GM23338 (cell line): ENCODE measurements at places on chromosomes 11 and 22. TPM values are rescaled to one million over a fixed set of nuclear protein-coding genes. Genes with fewer than 3 reads are reported as not detected.

The CARD16 gene
- total RNA-seq, result not detected in 2 replicates

The KRTAP5-11 gene
- total RNA-seq, result not detected in 2 replicates

The MS4A15 gene
- total RNA-seq, result not detected in 2 replicates

The OR2AG2 gene
- total RNA-seq, result 0.31 and 0.45 TPM in 2 replicates

The KRTAP5-8 gene
- not detected in 2 replicates for total RNA-seq

DNA sequence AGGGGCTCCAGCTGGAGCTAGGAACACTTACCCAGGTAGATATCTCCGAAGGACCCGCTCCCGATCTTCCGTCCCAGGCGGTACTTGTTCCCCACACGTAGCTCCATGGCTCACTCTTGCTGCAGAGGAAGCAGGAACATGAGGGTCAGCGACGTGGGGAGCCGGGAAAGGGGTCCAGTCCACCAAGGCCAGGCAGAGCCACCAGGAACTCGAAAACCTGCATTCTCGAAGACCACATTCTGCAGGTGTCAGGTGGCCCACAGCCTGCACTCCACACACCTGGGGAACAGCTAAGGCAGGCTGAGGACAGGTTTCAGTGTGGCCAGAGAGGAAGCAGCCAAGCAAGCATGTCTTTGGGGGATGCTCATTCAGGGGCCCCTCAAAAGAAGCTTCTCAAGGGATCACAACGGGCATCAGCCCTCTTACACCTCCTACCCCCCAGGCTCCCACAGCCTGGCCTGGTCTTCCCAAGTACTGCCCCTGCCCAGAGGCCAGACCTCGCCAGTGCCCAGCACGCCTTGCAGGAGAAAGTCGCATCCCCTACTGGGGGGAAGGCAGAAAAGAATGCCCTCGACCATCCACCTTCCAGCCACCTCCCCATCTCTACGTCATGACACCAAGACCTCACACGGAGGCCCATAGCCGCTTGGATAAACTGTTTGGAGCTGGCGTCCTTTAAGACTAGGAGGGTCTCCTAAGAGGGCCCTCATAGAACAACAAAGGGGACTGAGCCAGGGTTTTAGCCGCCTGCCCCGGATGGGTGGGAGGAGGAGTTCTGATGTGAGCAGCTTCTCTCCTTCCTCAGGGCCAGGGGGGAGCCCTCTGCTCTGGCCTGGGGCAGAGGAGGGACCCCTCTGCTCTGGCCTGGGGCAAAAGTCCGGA is 2.9 kb downstream of the CSNK1E start:
- H3K27ac ChIP-seq, result peak overlapping the region; percentile 85
- no peaks in the 10 kb centered on the region for H3K27me3 ChIP-seq
- H3K4me3 ChIP-seq, result peak overlapping the region; percentile 96
- H3K36me3 ChIP-seq, result peaks cover 29% of the 10 kb centered on the region
- DNase-seq, result peak; percentile 35
- peaks cover 76% of the 10 kb centered on the region for H3K4me1 ChIP-seq

DNA sequence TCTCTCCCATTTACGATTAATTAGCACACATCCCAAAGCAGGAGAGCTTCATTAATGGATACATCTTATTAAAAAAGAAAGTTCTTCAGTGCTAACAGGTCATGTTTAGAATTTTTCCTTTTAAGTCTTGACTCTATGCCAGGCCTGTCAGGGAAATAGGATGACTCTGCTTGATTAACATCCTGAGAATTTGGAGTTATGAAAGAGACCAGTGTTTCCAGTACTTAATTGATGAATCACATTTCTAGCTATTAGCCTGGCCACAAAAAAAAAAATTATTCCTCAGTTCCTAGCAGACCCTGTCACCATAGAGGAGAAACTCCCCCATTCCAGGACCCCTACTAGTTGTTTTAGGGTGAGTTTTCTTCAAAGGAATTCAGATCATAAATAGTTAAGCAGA is 23.6 kb upstream of the ME3 start:
- no peak overlapping the region for H3K27ac ChIP-seq
- no peaks in the 10 kb centered on the region for H3K36me3 ChIP-seq
- no peak overlapping the region for H3K4me3 ChIP-seq
- H3K27me3 ChIP-seq, result no peaks in the 10 kb centered on the region

DNA sequence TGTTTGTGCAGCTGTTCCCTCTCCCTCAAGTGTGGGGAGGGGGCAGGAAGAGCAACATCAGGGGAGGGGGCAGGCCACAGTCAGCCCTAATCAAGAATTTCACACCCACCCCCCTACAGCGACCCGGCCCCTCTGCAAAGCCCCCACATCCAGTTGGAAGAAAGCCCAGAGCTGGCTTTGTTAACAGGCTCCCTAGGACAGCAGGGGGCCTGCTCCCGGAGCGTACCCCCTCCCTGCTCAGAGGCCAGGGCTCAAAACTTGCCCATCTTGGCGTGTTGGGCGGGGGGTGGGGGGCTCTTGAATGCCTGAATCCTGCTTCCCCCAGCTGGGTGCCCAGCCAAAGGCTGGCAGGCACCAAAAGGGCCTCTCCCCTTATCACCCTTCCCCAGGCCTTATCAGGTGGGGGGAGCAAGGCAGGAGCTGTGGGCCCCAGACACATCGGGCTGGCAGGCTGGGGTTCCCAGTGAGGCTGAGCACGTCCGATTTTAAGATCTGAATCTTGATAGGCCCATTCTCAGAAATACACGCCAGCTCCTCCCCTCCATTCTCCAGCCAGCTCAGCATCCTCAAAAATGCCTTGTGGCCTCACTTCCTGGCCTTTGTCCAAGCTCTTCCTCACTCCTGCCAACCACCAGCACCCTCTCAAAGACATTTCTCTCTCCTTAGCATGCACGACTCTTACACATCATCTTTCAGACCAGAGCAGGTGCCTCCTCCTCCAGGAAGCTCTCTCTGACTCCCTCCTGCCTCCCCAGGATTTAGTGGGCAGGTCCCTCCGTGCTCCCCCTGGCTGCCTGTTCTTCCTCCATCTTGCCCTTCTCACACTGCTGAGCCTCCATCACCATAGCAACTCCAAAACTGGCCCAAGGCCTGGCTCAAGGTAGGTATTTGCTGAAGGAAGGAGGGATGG is 384.8 kb downstream of the MN1 start:
- DNase-seq, result peak; percentile 83
- no peak overlapping the region for H3K4me3 ChIP-seq
- H3K4me1 ChIP-seq, result peaks cover 18% of the 10 kb centered on the region
- H3K27ac ChIP-seq, result 0 out of 2 replicates have a peak overlapping the region, but pooled peaks have one; percentile 4

- H3K4me1 ChIP-seq, result peaks cover 9% of the 10 kb centered on the region; the same call in 1 of the 2 replicates
- H3K36me3 ChIP-seq, result no peaks in the 10 kb centered on the region
- DNase-seq, result no peak
- H3K27ac ChIP-seq, result no peak overlapping the region
These were observed 95.5 kb downstream of the WNT7B start for GRCh38 chr22:45881524-45881875.

DNA sequence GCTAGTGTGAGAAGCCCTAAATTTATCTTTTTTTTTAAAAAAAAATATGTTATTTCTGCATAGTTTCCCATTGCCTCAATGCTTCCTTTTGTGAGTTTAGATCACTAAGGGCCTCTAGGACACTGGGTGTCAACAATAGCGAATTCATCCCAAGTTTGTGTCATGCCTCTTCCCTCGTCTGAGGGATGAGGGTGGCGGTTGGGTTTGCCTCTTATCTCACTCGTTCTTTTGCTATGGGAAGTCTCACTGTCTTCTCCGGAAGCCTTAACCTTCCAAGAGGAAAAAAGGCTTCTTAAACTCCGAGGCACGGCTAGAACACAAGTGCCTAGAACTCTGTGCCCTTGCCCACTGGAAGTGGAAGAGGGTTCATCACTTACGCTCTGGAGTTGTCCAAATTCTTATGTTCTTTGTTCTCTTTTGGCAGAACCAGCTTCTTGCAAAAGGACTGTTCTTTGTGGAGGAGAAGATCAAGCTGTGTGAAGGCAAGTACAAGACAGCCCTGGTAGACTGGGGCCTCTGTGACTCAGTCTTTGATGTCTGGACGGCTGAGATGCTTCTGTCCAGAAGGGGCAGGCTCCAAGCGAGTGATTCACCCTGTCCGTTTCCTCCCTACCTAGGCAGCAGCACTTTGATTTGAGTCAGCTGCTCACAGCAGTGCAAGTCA is 78.5 kb downstream of the TRAF6 start:
- H3K4me1 ChIP-seq, result no peaks in the 10 kb centered on the region
- no peaks in the 10 kb centered on the region for H3K27me3 ChIP-seq

- H3K27me3 ChIP-seq, result no peaks in the 10 kb centered on the region
- no peaks in the 10 kb centered on the region for H3K4me1 ChIP-seq
- no peaks in the 10 kb centered on the region for H3K36me3 ChIP-seq
- H3K4me3 ChIP-seq, result no peak overlapping the region
- no peak overlapping the region for H3K27ac ChIP-seq
- no peak for DNase-seq
These were observed 43.1 kb downstream of the CSNK2A3 start for GRCh38 chr11:11309906-11310305.

DNA sequence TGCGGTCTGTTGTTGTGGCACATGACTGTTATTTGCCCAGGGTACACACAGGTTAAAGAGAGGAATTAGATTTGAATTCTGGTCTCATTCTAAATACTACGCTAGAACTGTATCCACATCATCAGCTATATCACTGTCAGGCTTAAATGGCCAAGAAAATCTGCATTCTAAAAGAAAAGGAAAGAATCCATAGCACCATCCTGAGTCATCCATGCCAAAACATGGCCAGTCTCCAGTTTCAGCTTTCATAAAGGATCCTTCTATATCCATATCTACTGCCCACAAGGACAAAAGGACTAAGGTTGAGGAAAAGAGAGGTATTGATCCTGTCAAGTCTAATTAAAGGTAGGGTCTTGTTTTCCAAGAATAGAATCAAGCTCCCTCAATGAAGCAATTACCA is 73.6 kb upstream of the GDPD4 start:
- H3K4me3 ChIP-seq, result no peak overlapping the region
- DNase-seq, result no peak
- H3K36me3 ChIP-seq, result peaks cover 55% of the 10 kb centered on the region

GRCh38 chr22:40247976-40248375 is 70.3 kb downstream of the TNRC6B start:
- H3K27me3 ChIP-seq, result no peaks in the 10 kb centered on the region
- DNase-seq, result no peak
- H3K27ac ChIP-seq, result no peak overlapping the region

GRCh38 chr11:70241709-70242108 is 28.8 kb upstream of the PPFIA1 start:
- H3K4me3 ChIP-seq, result no peak overlapping the region
- no peaks in the 10 kb centered on the region for H3K36me3 ChIP-seq
- H3K27ac ChIP-seq, result no peak overlapping the region
- no peaks in the 10 kb centered on the region for H3K4me1 ChIP-seq
- DNase-seq, result no peak
- H3K27me3 ChIP-seq, result no peaks in the 10 kb centered on the region

DNA sequence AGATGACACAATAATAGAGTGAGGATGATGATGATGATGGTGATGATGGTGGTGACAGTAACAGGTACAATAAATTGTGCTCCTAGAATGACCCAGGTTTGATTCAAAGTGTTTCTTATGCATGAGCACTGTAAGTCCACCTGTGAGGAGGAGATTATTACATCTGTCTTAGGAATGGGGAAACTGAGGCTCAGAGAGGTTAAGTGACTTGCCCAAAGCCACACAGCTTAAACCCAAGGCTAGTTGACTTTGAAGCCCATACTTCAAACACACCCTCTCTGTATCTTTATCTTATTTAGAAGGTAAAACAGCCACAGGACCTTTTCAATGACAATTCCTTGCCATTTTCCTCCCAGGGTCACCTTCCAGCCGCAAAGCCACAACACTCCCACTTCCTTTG is 88.9 kb downstream of the MIAT start:
- no peak for DNase-seq
- H3K27me3 ChIP-seq, result no peaks in the 10 kb centered on the region
- H3K27ac ChIP-seq, result no peak overlapping the region
- H3K4me1 ChIP-seq, result peaks cover 27% of the 10 kb centered on the region
- H3K4me3 ChIP-seq, result no peak overlapping the region

GRCh38 chr11:35007277-35007676 is 90.9 kb downstream of the PDHX start:
- H3K27me3 ChIP-seq, result no peaks in the 10 kb centered on the region
- DNase-seq, result no peak
- H3K4me3 ChIP-seq, result no peak overlapping the region
- no peak overlapping the region for H3K27ac ChIP-seq

GRCh38 chr11:61507962-61508861 is at the start of gene LRRC10B:
TSS of gene LRRC10B (plus strand) at chr11:61508749. CDS start at chr11:61508999, 250 bp downstream.
- H3K36me3 ChIP-seq, result no peaks in the 10 kb centered on the region
- H3K27ac ChIP-seq, result no peak within 1 kb of the TSS
- H3K4me1 ChIP-seq, result peaks cover 37% of the 10 kb centered on the region
- peak within 1 kb of the TSS; percentile 69 for H3K4me3 ChIP-seq
- peaks cover 63% of the 10 kb centered on the region for H3K27me3 ChIP-seq
- peak; percentile 95 for DNase-seq

DNA sequence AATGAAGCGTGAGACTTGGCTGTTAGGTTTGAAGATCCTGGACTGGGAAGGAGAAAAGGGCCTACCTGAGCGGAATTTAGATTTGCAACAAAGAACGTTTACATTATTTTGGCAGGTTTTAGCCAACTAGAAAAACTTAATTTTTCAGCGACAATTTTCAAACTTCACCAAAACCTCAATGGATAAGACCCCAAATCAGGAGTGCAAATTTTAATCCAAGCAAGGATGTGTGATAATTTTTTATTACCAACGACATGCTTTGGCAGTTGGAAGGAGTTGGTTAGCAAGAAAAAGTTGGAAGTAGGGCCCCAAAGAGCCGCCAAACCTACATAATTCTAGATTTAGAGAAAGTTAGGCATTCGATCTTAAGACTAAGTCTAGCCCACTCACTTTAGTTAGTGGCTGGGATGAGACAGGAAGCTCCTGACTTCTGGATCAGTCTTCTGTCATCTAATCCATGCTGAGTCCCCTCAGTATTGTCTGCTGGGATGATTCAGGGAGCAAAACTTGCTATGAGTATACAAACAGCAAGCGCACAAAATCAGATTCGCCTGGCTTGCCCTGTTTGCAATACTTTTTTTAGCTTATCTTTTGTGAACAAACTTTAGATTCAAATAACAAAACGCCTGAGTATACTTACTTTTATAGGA is 787 bp upstream of the RDX start:
- DNase-seq, result no peak
- H3K27ac ChIP-seq, result peak overlapping the region; percentile 78
- H3K36me3 ChIP-seq, result no peaks in the 10 kb centered on the region
- no peaks in the 10 kb centered on the region for H3K27me3 ChIP-seq
- H3K4me3 ChIP-seq, result peak overlapping the region; percentile 94
- H3K4me1 ChIP-seq, result peaks cover 21% of the 10 kb centered on the region

DNA sequence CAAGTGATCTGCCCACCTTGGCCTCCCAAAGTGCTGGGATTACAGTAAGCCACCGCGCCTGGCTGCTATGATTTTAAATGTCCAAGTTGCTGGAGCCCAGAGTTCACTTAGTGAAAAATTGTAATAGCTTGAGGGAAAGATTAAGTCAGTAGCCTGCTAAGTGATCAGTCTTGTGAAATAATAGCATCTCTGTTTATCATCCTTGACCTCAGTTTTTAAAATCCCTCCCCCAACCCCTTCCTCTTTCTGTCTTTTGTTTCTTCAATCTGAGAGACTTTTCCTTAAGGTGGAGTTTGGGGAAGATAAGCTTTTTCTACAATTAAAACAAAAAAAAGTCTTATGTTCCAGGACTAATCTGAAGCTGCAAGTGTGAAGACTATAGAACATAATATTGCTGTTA is 6.4 kb downstream of the HIPK3 start:
- no peaks in the 10 kb centered on the region for H3K36me3 ChIP-seq
- DNase-seq, result no peak
- peaks cover 11% of the 10 kb centered on the region for H3K4me1 ChIP-seq
- no peaks in the 10 kb centered on the region for H3K27me3 ChIP-seq
